ENCODE measurements at places on chromosomes 16 and 17.
A peak's percentile ranks its signal among the peaks of the same experiment; 100 is the strongest.

DNA sequence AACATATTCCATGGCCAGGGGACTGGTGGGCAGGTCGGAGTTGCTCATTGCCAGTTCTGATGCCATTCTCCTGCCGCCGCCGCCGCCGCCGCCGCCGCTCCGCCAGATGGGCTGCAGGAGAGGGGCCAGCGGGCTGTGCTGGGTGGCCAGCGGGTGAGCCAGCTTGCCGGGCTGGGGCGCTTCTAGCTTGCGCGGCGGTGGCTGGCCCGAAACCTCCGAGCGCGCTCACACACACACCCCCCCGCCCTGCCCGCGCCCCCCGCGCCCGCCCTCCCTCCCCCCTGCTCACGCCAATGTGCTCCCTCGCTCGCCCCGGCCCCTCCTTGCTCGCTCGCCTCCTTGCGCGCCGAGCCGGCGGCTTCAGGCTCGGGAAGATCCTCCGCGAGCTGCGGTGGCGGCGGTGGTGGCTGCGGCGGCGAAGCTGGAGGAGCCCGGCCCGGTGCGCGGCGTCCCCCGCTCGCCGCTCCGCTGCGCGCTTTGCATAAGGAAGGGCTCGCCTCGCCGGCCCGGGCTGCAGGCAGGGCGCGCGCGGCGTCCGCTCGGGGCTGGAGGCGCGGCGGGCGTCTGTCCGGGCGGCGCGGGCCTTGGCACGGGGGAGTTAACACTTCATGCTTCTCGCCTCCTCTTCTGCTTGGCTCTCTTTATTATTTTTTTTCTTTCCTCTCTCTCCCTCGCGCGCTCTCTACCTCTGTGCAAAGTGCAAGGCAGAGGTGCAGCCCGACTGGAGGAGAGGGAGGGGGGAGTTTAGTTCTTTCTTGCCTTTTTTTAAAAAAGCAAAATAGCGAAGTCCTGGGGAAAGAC lies 500 bp downstream of the MAF start:
- DNase-seq = peak; percentile 56

GRCh38 chr17:60671482-60671881 lies 6.2 kb upstream of the BCAS3 start:
- no peak for DNase-seq

DNA sequence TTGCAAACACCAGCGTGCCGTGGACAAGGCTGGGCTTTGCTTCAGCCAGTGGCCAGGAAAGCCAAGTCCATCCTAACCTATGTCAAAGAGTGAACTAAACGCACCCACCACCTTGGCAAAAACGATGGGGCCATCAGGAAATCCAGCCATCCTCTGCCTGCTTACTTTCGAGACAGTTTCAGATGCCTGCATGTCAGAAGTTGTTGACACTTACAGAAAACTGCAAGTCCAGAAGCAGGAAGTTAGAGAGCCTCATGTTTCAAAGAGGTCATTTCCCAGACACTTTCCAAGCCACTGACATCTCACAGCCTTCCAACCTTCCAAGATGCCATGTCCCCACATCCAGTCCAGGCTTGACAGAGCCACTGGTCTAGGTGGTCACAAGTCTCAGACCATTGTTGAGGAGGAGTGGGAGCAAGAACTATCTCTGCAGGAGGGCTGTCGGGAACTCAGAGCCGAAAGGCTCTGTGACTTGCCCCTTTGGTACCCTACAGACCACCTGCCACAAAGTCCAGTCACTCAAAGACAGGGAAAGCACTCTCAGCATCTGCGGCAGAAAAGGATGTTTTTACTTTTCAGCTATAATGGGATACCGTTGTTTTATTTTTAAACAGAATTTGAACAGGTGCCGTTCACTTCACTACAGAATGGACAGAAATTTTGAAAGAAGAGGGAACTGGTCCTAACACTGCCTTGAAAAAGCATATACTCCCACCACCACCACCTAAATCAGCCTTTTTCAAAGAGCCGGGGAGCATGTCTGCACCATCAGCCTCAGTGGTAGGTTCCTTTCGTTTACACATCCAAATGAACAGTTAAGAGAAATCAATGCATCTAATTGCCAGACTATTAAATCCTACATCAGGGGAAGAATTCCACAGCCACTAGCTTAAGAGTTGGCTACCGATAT lies 5.1 kb downstream of the ZNF423 start:
- no peak for DNase-seq

DNA sequence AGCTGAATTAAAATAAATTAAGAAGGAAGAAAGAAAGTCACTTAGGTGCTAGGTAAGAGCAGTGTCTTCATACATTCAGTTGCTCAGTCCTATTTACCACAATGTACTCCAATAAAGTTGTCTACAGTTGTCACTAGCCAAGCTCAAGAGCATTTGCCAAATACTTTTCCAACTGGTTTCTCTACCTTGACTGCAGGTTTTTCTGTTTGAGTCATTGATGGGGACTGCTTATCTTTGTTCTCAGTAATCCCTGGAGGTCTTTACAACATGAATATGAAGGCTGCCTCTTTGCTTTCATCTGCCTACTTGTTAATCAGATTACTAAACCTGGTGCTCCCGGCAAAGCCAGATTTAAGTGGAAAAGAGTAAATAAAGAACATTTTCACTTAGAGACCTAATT lies 64.6 kb upstream of the CLEC18B start:
- DNase-seq = no peak

GRCh38 chr16:74747716-74748615 lies 26.7 kb downstream of the FA2H start:
- DNase-seq = no peak

DNA sequence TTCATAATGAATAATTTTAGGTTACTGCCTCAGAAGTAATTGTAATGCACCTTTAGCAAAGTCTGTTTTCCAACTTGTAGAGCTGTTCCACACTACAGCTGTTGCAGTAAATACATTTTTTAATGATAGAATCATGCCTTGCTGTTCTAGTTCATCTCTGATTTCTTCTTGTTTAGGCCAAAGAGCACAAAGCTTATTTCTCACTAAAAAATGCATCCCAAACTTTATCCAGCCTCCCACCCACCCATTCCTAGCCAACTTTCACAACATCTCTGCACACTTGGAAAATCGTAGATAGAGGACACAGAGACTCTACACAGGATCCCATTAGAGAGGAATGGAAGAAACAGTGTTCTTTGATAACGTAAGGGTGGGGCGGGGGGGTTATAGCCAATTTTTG lies 252.2 kb upstream of the DYNLRB2 start:
- no peak for DNase-seq

DNA sequence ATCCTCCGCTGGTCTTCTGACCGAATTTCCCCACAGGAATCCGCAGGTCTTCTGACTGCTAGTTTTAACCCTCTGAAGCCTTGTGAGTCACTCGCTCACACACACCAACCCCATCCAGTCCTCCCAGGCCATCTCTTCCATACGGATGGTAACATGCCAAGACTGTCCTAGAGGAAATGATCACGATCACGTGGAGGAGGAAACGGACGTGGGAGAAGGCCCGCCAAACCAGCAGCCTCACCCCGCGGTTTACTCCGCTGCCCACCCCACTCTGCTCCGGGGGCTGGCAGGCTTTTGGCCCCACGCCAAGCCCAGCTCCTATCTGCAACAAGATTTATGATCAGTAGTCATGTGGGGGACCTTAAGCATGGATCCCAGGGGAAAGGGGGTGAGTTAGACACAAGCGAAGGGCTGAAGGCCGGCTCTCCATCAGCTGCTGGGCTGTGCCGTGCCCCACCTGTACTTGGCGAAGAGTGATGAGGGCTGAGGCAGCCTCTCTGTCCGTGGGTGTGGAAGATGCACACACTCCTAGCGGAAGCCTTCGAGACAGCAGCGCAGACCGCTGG lies 1.5 kb upstream of the FAAP100 start:
- DNase-seq = no peak

DNA sequence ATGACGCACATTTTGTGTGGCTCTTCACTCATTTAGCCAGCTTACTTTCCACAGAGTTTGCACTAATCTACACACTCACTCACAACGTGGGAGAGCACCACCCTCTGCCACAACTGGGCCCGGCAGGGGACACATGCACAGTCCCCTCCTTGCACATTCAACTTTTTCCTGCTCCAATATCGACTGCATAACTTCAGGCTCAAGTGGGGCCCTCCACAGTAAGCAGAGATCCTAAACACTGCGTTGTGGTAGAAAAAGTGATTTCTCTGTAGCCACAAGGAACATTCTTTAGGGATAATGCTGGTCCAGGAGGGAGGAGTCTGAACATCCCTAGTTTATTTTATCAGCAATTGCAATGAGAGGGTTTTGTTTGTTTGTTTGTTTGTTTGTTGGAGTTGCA lies 40.0 kb downstream of the MRPS23 start:
- no peak for DNase-seq

- no peak for DNase-seq
Measured at GRCh38 chr17:17999364-18000029, 26.8 kb downstream of the DRC3 start.

DNA sequence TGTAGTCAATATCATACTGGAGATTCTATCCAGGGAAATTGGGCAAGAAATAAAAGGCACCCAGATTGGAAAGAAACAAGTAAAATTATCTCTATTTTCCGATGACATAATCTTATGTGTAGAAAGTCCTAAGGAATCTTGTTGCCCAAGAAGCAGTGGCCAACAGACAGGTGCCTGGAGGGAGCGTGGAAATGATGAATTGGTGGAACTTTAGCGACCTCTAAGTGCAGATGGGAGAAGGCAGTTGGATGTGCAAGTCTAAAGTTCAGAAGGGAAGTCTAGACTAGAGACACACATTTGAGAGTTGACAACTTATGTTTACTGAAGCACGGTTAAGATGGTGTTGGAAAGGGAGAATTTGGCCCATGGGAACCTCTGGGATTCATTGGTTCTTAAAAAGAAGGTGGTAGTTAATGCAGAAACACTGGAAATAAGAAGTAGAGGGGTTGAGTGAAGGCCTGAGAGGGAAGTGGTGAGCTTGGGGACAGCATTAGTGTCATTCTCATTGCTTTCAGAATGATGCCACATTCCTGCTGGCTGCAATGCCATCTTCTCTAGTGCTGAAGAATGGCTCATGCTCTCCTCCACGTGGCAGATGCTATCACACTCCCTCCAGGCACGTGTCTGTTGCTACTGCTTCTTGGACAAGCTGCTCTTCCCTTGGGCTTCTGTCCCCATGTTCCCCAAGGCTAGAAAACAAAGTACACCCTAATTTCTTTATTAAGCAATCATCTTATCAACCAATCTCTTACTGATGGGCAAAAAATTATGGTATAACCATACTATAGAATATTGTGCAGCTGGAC lies 24.0 kb downstream of the TAT start:
- DNase-seq = no peak

DNA sequence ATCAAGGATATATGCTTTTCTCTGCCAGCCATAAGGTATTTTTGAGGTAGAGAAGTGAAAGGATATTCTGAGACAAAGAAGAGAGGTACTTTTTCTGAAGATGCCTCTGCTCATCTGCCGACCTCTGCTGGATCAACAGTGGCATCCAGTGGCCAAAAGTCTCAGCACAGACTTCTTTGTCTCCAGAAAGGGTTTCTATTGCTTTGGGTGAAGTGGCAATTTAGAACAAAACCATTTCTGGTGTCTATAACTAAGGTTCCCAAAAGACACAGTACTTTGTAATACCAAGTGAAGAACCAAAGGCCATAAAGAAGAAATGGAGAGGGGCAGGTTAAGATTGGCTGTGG lies 155.2 kb upstream of the C17orf78 start:
- peak; percentile 10 for DNase-seq

- peak; percentile 60 for DNase-seq
Measured at GRCh38 chr17:58332778-58333735, 4.5 kb upstream of the TSPOAP1 start.

DNA sequence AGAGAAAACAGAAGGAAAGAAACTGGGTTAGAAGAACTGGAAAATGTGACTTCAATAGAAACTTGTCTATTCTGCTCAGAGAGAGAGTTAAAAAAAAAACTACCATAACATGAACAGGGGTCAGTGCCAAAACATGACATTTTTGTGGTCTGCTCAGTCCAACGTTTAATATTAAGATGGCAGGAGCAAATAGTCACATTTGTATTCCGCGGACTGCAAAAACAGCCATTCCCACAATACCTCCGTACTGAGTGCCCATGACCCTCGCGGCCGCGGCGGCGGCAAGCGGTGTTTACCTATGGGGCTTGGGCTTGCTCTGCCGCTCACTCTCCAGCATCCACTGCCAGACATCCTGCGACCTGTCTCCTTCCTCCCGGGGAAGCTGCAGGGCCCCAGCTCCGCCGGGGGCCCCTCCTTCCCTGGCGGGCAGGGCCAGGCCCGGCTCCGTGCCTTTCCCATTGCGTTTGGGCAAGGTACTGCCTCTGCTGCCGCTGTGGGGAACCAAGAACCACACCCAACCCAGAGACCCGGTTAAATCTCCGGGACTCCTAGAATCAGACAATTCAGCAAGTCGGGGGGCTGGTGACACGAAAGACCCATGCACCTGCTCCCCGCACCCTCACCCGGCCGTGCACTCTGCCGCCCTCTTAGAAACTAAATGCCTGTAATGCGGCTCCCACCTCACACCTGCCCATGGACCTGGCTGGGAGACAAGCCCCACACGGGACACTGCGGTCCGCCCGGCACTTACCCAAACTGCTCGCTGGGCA lies 24.7 kb downstream of the AXIN2 start:
- DNase-seq = no peak

DNA sequence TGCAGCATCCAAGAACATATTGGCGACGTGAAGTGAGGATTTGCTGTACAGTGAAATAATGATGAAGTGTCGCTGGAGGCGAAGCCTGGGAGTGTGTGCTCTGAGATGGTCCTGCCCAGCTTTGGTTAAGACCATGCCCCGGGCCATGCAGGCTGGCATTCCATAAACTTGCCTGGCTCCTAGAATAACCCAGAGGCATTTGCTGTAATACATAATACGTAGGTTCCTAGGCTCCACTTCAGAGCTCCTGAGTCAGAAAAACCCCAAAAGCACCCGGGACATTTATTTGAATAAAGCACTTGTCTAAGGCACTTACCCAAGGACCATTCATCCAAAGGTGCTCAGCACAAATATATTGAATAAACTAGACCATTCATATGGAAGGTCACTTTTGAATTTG lies 279.3 kb downstream of the ABCC12 start:
- DNase-seq = no peak

- no peak for DNase-seq
Measured at GRCh38 chr17:77083531-77083930, 57.2 kb upstream of the SEC14L1 start.

DNA sequence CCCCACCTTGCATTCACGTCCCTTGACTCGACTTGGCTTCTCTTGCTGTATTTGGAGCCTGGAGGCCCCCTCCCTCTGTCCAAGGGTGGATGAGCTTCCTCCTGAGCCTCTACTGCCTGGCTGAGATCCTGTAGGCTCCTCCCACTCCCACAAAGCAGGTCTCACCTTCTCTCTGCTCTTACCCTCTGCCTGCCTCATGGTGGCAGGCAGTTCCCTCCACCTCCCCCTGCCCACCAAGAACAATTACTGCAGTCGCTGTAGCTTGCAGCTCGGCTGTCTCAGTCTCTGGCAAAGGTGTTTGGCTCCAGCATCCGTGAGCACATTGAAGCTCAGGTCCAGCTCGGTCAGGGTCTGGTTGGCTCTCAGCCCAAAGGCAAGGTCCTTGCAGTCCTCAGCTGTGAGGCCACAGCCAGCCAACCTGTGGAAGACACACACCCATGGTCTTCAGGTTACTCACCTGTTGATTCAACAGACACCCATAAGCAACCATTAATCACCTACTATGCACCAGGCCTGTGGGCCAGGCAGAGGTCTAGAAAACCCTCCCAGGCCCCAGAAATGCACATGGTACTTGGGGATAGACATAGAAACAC lies 42.6 kb downstream of the NLRP1 start:
- no peak for DNase-seq
